Activated CD4-positive, alpha-beta memory T cell treated with anti-CD3 and anti-CD28 coated beads for 36 hours (primary cell): ENCODE measurements at places on chromosomes 16 and 17.

DNA sequence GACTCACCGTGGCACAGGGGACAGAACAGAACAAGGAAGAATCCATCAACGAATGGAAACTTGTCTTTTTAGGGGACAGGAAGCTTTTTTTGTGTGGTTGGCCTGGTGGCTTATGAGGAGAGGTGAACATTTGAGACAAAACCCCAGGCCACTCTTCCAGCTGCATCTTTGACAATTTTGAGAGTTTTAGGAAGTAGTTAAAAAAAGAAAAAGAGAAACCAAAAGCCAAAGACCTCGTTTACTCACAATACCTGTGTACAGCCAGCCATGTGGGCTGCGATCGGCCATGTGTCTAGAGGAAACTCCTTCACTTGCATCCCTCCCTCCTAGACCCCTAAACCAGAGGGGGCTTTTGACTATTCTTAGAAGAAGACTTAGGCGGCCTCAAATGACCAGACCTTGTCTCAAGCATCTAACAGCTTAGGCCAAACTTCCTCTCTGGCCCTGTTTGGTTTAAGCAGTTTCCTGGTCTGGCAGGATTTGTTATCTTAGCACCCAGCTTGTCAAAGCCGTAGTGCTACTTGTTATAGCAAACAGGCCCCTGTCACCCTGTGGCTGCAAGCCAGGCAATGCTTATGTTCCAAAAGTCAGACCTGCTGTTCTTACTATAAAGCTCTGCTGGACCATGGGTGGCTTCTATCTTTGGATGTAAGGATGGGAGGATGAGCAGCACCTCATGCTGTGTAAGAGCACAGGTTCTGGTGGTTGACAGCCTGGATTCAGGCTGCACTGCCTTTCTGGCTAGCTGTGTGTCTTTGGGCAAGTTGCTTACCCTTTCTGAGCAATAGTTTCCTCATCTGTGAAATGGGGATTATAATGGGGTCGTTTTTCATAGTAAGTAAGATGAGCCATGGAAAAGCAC is 17.7 kb downstream of the KSR1 start:
- peak; percentile 93 for DNase-seq

DNA sequence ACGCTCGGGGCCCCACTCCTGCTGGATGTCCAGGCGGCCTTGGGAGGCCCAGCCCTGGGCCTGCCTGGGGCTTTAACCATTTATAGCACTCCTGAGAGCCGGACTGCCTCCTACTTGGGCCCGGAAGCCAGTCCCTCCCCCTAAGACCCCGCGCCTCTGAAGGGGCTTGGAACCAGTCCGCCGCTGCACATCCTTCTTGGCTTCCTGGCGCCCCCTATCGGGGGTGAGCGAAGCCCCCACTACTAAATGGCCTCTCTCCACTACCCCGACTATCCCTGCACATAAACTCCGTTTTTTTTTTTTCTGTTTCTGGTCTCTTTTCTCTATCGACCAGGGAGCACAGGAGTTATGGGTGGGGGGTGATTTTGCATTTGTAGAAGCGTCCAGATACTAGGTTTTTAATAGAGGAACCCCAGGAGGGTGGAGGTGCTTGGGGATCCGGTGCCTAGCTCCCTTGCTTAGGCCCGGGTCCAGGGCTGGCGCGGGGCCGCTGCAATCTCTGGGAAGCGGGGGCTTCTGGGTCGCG is 633 bp upstream of the NOL3 start:
- peak; percentile 53 for DNase-seq

GRCh38 chr17:28407130-28407973 is 1.3 kb upstream of the SLC46A1 start:
- no peak for DNase-seq

GRCh38 chr17:77242118-77242851 is 101.5 kb downstream of the SEC14L1 start:
- DNase-seq: no peak

DNA sequence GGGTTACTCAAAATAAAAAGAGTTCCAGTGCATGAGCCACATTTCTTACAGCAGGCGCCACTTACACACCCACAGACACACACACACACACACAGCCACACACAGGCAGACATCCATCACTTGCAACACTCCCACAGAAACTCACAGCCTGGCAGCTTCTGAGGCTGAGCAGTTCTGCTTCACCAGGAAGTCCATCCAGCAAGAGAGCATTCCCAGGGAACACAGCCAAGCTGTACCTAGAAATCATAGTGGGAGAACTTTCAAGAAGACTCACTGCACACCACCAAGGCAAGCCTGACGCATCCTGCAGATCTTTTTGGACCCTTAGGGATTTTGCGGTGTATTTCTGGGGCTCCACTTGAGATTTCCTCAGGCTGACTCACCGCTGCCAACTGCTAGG is 140.9 kb upstream of the WSB1 start:
- DNase-seq: no peak

- DNase-seq: no peak
These were observed 492.1 kb downstream of the CDH8 start for GRCh38 chr16:61544165-61544564.

DNA sequence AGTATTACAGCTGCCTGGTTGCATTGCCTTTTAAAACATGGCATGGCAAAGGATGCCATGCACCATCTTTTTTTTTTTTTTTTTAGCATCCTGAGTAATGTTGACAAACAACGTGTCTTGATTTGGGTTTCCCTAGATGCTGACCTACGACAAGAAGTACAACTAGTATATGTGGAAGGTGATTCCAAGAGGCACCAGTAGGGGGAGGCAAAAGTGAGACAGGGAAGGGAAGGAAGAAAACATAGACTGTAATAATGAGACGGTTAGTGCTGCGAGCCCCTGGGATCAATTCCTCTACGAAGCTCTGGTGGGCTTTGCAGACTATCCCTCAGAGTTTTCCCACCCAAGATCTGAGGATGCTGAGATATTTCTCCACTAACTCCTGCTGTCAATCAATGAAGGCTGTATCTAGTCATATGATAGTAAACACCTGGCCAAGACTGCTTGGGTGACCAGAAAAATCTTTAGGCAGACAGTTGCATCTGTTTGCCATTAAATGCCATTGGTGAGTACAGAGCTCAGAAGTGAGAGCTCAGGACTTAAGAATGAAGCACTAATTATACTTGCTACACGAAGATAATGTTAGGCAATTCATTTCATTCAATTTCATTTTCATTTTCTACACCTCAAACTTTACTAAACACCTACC is 458.6 kb upstream of the GOT2 start:
- DNase-seq: no peak

- no peak for DNase-seq
These were observed 11.4 kb downstream of the MYH4 start for GRCh38 chr17:10457952-10458351.

- no peak for DNase-seq
These were observed 69.6 kb downstream of the MARF1 start for GRCh38 chr16:15573274-15573895.
